ENCODE measurements at places on chromosomes 1 and 21.

GRCh38 chr1:117392771-117393170, 25.5 kb downstream of the MAN1A2 start:
- DNase-seq: no peak

- no peak for DNase-seq
Observed at GRCh38 chr1:87197156-87197555, 131.5 kb upstream of the LMO4 start.

DNA sequence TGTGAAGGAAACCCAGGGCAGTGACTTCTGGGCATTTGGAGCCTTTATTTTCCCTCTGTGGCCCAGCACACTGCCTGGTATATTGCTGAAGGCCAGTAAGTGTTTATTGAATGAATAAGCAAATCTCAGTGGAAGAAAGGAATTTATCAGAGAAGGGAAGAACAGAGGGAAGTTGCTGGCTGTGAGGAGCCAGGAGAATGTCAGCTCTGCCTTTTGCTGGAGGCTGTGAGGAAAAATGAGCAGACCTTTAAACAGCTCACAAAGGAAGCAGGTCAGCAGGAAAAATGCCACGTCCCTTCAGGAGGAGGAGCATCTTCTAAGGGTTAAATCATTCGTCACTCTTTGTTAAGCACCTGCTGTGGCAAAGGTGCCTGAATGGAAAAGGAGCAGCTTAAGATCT, 75.9 kb downstream of the GIPC2 start:
- DNase-seq: no peak

- DNase-seq: no peak
Observed at GRCh38 chr1:90716552-90717355, at the start of gene BARHL2. Gene BARHL2, minus strand, starts transcription at chr1:90717302. Its CDS starts 107 bp downstream, at chr1:90717195.

- DNase-seq: no peak
Observed at GRCh38 chr21:31967334-31967733, 94.5 kb downstream of the HUNK start.

- DNase-seq: no peak
Observed at GRCh38 chr21:44449473-44450363, 5.6 kb upstream of the LRRC3 start.

DNA sequence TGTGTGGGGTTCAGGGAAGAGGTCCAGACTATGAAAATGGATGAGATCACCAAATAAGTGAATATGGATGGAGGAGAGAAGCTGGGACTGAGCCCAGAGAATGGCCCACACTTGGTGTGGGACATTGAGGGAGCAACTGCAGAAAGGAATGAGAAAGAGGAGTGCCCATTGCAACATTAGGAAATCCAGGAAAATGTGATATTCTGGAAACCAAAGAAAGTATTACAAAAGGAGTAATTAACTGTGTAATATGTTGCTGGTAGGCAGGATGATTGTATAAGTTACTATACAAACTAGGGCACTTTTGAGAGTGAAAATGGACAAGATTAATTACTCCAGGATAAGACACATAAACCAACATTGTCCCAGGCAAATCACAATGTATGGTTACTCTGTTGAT, 59.8 kb upstream of the ARTN start:
- DNase-seq: no peak

DNA sequence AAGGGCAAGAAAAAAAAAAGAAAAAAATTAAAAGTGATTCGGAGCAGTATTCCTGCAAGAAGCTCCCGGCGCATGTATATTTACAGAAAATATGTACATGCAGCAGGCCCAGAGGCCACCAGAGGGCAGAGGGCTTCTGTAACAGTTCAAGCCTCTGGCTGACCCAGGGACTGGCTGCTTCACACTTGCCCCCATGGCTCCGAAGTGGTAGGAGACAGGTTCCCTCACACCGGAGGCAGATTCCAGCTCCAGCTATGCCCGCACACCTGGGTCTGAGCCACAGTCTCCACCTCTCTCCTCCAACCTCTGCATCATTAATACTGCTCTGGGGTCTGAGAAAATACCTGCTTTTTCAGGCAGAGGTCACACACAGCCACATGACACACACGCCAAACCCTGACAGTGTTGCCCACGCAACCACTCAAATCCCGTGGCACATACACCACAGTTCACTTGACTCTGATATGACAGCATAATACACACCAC, 2.2 kb upstream of the ARHGAP30 start:
- peak; percentile 23 for DNase-seq

DNA sequence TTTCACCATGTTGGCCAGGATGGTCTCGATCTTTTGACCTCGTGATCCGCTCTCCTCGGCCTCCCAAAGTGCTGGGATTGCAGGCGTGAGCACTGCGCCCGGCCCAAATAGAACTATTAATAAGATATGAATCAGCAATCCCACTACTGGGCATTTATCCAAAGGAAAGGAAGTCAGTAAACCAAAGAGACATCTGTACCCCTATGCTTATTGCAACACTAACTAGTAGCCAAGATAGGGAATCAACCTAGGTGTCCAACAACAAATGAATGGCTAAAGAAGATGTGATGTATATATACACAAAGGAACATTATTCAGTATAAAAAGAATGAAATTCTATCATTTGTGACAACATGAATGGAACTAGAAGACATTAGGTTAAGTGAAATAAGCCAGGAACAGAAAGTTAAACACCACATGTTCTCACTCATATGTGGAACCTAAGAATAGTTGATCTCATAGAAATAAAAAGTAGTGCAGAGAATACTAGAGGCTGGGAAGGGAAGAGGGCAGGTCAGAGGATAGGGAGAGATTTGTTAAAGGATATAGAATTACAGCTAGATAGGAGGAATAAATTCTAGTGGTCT, 48.8 kb downstream of the XPR1 start:
- DNase-seq: no peak

DNA sequence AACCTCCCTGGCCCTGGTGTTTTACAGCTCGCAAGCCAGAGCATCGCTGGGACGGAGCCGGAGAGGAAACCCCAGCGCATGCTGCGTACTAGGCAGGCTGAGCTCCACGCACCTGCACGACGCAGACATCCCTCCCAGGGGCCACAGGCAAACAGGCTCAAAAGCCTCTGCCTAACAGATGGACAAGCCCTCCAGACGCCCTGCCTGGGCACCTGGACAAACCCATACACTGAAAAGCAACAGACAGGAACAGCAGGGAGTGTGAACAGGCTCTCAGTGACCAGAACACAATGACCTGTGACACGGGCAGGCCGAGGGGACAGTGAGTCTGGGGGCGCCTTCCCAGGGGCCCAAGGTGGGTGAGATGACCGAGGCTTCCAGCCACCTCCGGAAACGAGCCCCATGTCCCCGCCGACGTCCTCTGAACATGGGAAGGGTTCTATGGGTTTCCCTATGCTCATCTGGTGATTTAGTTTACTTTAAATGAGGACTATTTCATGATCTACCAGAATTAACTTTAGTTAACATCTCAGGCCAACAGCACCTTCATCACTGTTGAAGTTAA, 40.3 kb downstream of the NPHP4 start:
- DNase-seq: no peak

DNA sequence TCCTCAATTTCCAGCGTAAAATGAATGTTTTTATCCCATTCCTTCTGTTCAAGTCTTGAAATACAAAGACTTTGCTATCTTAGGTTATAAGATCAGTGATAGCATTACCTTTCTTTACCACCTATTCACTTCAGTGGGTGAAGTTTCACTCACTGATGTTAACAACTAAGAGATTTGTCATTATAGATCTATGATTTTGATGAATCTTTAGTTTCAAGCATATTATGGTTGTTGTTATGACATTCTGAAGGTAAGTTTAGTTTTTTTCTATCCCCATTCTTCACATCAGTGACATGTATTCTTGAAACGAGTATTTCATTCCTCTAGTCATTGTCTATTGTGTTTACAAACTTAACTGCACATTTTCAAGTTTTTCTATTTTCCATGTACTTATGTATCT, 182.5 kb downstream of the ATP6V1G3 start:
- no peak for DNase-seq

DNA sequence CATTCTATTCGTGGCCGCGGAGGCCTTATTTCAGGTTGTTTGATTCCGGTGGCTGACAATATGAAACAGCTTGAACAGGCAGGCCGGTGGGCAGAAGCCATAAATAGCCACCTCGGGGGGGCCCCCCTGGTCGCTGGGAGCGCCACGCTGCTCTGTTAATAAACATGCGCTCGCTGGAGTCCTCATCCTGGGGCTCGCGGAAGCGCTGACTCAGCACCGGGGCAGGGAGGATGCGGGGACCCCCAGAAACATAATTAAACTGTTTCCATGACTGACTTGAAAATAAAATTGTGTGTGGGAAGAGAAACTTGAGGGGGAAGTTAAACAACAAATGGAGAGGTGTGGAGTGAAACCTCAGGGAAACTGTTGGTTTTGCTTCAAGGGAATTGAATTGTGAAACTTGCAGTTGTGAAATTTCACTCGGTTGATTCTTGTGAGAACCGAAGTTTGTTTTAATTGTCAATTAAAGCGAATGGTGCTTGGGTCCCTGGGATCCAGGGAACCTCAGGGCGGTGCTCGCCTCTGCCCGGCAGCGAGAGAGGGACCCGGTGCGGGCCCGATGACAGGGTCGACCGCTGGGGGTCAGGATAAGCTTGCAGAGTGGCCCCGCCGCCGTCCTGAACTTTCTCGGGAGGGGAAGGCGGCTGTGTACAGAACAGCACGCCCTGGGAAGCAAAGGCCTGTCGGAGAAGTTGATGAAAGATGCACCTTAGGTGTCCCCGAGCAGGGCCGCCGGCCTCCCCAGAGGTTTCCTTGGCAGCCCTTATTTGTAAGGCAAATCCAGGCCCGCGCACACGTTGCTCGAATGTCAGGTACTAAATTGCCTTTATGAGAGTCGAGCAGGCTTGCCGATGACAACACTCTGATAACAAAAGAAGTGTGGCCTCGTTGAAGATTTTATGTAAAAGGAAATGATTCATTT, 176.9 kb upstream of the LMO4 start:
- DNase-seq: no peak

DNA sequence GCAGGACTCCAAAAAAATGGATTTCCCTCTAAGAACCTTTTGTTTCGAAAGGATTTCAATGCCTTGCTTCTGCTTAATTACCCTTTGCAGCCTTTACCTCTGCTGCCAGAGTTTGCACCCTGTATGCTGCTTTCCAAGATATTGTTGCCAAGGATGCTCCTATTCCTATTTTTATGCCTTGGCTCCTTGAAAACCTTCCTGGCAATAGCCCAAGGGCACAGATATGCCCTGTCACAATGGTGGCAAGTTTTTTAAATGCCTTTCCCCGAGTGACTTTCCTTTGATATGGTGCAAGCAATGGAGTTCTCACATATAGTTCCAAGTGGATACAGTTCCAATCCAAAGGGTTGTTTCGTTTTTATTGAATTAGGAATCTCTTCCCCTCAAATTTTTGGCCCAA, 1983.0 kb downstream of the MRPL39 start:
- no peak for DNase-seq

DNA sequence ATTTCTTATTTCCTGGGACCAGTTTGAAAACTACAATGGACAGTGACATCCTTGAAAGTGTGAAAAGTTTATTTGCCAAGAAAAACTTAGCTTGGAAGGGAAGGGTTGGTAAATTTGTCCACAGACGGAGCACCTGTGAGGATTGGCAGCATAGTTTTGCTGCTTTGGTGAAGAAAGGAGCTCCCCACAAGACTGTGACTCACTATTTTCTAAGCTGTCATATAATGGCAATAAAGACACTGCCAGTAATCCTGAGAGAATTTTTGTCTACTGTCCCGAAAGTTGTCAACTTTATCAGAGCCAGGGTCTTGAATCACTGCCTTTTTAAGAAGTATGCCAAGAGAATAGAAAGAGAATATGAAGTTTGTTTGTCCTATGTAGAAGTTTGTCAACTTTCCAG, 230.8 kb downstream of the NEGR1 start:
- DNase-seq: no peak
